ENCODE measurements at places on chromosomes 2 and 18.

DNA sequence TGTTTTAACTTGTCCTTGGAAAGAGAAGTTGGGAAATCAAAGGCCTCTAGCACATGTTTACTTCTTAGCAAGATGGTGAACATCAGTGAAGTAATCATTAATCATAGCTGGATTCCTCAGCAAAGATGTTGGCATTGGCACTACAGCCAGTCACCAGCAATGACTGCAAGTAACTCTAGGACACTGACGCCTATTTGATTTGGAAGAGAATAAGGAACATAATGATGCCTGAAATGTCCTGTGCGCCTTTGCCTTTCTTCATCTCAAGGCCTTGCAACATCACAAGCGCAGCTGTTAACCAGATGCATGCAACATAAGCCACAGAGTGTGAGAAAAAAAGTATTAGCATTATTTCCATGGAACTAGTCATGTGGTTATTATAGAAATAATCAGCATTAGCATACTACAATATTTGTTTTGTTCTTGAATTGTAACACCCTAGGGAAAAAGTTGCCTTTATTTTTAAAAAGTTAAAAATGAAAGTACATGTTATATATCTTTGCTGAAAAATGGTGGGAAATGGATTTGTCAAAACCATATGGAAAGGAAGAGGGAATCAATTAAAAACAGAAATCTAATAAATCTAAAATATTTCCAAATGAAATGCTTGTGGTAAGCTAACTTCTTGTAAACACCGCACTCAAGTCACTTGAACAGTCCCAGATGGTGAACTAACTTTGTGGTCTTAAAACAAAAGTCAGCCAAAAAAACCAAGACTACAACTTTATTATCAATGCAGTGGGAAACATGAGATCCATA is 55.6 kb downstream of the THADA start:
- DNase-seq = peak; percentile 96

GRCh38 chr18:12637393-12637792 is 20.5 kb downstream of the SPIRE1 start:
- DNase-seq = no peak

DNA sequence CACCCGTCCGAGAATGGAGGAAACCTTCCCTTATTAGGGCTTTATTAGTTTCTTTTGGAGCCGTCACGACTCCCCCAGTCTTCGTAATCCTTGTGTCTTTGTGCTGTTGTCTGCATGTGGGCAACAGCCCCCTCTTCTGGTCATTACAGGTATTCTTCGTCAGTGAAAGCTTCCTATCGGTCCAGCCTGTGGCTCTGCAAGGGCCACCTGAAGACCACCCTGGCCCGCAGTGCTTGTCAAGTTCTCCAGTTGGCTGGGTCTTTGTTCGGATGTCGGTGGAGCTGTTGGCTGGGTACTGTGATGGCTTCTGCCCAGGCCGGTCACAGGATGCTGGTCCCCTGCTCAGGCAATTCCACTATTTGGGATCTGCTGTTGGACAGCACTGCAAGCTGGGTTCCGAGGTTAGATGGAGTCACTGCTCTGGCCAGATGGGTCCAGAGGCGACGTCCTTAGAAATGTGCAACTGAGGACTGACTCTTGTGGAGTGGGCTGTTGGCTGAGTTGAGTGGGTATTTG is 19.2 kb downstream of the E2F6 start:
- DNase-seq = peak; percentile 44

DNA sequence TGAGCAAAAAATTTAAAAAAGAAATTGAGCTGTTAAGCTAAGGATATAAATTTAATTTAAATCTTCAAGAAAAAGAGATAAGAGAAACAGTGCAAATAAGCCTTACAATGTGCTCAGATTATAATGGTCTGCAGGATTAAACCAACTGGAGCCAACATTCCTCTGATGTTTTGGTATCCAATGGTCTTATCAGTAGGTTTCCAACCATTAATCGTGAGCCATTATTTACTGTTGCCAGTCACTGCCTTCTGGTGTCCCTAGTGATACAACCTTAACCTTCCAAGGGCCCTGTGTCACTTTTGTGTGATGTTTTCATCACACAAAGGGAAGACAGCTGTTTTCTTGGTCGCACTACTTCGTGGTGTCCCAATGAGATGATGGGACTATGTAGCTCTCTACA is 134.5 kb upstream of the CTAGE1 start:
- DNase-seq = no peak

- DNase-seq = no peak
Measured at GRCh38 chr2:134175834-134176233, 78.0 kb upstream of the MGAT5 start.

- DNase-seq = no peak
Measured at GRCh38 chr2:187206071-187206470, 242.0 kb downstream of the CALCRL start.

GRCh38 chr2:124325667-124326440 is 300.8 kb downstream of the CNTNAP5 start:
- DNase-seq = no peak

DNA sequence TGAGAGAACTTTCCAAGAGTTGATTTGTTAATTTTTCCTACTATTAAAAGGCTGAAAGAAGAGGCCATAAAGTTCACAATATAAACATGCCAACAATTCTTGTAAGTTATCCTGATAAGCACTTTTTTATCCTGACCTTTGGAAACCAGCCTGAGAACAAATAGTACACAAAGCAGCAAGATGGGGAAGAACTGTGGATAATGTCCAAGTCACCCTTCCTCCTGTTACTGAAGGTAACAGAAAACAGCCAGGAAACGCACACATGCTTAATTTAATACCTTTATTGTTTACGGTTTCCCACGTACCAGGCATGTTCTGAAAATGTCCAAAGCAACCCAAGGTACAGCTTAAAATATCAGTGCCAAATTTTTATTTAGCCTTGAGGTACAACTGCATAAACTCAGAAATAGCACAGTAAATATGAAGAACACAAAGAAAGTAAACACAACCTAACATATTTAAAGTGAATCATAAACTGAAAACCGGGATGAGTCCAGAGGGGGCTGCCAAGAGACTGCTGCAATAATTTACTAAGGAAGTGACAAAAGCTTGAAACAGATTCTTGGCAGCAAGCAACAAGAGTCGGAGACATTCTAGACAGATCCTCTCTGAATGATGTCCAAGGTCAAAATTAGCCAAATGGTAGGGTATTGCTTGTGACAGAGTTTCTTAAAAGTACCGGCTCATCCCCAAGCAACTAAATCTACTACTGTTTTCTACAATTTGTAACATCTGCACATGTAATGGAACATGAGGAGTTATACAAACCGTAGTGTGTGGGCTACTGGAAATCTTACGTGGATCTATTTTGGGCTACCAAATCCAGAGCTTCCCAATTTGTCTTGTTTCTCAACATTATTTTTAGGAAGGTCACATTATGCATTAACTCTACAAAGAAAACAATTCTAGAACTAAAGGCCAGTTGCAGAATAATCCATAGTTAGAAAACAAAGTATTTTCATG is 93.2 kb downstream of the CABYR start:
- DNase-seq = no peak

DNA sequence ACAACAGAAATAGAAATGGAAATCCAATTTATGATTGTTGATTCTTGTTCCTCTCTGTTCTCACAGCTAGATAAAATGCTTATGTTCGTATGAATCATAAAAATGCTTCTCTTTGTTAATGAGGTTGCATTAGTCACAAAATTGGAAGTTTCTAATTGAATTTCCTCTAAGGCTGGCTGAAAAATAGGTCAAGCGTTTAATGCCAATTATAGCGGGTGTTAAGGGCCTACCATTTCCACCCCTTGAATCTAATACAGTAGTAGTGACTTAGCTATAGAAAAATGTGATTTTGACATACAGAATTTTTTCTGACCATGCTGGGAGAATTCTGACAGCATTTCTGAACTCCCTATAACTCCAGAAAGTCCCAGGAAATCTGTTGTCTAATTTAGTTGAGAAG is 107.1 kb downstream of the TTN start:
- no peak for DNase-seq

DNA sequence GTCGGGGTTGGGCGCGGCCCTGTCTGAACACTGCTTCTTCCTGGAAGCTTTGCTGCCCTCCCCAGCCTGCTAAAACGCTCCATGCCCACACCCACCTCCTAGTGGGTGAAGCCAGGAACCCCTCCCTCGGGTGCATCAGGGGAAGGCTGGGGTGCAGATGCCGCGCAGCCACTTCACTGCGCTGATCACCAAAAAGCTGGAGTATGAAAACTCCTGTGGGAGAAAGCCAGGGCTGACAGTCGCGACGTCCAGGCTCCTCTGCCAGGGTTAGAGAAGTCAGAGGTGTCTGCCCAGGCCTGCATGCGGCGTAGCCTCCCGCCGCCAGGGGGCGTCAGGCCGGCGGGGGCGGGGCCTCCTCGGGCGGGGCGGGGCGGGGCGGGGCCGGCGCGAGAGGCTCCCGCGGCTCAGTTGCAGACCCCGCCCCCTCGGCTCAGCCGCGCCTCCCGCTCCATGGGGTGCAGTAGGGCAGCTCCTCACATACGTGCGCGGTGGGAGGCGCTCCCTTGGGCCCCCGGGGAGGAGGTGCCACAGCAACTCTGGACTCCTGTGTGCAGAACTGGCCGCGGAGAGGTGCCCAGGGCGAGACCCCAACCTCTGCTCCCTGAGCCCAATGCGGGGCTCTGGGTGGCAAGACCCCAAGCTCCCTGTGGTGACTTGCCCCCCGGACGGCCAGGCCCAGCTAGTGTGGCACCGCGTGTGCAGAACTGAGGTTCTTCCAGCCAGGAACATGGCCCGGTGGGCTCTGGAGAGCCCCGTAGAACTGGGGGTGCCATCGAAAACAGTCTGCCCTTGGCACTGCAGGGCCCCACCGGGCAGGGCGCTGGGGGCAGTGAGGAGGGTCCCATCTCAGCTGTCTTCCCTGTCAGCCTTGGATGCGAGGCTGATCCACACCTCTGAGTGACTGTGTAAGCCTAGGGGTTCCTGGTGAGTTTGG is 1.8 kb upstream of the RNPEPL1 start:
- peak; percentile 92 for DNase-seq

DNA sequence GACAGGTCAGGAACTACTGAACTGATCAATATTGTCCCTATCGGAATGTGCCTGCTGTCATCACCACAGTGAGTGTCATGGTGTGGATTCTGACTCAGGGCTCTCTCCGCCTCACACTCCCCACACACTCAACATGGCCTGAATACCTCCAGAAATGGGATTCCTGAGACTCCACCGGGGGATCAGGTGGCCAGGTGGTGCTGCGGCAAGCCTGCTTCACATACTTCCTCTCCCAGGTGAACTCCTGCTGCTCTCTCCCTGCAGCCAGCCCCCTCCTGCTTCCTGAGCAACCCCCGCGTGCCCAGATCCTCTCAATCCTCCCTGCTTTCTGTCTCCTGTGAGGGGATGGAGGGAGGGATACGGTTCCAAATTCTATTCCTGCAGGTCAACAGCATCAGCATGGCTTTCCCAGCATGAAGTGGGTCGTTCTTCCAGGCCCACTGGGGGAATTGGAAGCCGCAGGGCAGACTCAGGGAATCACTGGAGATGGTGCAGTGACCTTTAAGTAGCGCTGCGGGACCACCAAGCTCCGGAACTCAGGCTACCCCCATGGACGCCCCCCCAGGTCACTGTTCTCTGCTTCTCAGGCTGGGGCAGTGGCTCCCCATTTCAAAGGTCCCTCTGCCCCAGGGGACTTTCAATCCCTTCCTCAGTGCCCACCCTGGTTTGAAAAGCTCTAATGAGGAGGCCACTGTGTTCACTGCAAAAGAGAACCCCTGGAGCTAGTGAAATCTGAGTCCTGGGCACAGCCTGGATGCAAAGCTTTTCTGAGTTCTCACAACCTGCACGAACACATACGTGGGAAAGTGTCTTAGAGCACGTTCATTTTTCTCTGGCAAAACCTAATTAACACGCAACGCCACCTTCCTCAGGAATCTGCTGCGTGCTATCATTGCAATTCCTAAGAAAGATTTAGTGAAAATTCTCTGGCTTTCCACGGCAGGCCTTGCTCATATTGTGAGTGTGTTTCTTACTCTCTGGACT is 168.4 kb downstream of the ZFP36L2 start:
- no peak for DNase-seq

DNA sequence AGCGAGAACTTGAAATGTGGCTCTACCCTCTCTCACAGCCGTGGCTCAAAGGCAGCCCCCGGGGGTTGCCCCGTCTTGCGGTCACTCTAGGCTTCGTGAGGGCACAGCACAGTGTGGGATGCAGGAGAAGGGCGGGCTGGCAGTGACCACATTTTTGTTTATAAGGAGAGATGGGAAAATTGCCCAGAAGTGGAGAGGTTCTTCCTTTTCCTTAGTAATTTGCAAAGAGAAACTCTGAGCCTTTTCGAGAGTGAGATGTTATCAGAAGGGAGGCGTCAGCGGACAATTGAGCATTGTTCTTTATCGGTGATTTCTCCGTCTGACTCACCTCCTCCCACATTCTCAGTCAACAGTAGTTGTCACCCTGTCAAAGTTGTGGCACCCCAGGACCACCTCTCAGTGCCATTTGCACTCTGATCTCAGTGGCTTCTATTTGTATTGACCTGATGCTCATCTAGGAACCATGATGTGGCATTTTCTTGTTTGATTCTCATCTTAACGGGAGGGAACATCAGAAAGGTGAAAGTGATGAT is 89.6 kb downstream of the ACAA2 start:
- no peak for DNase-seq

DNA sequence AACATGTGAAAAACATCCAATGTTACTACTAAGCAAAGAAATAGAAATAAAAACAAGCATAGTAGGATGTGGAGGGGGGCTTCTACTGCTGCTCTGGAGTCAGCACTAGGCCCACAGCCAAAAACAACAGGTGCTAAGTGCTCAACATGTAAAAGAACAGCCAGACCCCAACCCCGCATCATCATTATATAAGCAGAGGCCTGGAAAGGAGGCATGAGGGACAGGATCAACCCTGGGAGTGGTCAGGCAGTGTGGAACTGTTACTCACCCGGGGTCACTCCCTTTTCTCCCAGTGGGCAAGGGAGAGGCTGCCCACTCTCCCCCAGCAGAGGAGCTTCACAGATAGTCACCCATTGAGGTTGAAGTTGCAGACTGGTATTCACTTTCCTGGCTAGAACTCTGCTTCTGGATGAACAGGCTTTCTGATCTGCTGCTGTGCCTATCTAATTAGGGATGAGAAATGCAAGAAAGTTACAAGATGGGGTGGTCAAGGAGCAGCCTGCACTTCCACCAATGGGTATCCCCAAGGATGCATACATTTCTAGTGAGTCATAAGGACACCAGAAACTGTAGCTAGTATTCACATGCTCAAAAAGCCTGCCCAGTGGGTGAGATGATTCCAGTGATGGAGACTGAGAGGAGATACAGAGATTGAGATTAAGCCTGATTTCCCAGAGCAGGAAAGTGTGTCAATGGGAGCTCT is 480.1 kb upstream of the TCF4 start:
- DNase-seq = no peak

DNA sequence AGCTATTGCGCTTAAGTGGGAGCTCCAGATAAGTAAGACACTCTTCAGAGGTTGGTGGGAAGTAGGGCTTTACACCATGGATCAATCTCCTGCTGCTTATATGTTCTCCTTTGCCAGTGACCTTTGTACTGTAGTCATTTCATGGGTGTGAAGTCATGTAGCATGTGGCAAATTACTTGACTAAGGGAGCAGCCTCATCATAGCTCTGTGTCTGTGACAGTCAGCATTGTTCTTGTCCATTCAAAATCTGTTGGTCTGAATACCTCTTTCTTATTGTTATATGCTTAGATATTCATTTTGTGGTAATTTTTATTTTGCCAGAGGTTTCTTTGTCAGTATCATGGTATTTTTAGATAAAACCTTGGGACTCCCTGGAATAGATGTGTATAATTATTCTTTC is 18.2 kb downstream of the SLC4A1AP start:
- DNase-seq = peak; percentile 50

GRCh38 chr2:102599486-102599885 is 19.9 kb upstream of the SLC9A2 start:
- no peak for DNase-seq

- no peak for DNase-seq
Measured at GRCh38 chr18:46084431-46084830, 12.4 kb upstream of the PSTPIP2 start.
